NCI-H146 (cell line): ENCODE measurements at places on chromosomes 5 and 9.

DNA sequence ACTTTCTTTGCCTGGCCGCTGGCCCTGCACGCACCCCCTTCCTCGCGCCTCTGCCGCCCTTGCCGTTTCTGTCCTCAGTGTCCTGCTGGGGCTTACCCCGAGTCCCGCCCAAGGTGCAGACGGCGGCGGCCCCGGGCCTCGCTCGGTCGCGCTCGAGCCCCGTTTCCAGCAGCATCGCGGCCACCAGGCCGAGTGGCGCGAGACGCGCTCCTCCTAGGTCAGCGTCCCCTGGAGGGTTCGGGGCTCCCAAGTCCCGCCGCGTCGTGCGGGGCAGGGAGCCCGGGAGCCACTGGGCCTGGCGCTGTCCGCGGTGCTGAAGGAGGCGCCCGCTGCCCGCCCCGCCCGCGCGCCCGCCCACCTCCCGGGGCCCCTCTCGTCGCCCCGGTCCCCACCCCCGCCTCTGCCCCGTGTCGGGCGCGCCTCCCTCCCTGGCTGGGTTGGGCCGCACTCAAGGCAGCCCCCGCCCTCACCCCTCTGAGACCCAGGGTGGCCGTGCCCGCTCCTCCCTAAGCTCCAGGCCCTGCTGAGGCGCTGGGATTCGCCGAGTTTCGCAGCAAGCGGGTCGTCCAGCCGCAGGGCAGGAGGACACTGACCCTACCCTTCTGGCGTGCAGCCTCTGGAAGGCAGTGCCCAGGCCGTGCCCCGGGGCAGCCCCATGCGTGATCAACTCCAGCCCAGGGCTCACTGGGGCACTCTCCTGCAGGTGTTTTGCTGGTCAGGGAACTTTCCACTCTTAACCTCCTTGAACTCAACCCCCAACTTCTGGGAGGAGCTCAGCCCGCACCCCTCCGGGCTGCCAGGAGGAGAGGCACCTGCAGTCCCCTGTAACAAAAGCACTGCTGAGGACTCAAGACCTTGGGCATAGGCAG is at the start of gene LHX3:
LHX3 (minus strand) TSS at position 291 of the 869 bp plus-strand sequence; CDS start at position 175, 116 bp downstream.
- DNase-seq = no peak

DNA sequence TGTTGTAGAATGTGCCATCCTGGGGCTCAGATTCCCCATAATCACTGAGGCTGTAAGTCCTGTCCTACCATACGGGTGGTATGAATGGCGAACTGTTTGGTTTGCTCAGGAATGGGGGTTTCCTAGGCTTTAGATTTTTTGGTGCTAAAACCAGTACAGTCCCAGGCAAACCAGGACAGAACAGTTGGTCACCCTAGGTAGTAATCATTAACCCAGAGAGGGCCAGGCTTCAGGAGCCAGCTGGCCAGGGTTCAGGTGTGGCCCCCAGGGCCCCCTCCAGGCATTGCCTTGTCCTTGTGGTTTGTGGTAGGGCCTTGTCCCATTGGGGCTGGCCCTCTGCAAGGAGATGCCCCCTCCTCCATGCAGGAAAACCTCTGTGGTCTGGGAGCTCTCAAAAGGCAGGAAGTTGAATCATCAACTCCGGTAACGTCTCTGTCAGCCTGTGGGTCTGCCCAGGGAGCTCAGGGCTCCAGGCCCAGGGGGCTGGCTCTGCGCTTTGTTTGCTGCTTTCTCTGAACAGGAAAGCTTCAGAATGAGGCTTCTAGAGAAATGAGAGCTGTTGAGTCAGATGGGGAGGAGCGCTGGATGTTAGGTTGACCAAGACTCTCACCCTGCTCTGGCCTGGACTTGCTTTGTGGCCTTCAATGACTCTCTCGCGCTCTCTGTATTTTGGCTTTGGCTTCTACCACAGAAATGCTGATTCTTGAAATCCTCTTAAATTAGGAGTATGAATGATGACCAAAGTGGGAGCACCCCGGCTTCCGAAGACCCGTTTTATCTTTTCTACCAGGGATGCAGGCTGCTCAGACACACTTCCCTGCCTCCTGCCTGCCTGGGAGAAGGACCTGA is 22.2 kb upstream of the JADE2 start:
- no peak for DNase-seq

DNA sequence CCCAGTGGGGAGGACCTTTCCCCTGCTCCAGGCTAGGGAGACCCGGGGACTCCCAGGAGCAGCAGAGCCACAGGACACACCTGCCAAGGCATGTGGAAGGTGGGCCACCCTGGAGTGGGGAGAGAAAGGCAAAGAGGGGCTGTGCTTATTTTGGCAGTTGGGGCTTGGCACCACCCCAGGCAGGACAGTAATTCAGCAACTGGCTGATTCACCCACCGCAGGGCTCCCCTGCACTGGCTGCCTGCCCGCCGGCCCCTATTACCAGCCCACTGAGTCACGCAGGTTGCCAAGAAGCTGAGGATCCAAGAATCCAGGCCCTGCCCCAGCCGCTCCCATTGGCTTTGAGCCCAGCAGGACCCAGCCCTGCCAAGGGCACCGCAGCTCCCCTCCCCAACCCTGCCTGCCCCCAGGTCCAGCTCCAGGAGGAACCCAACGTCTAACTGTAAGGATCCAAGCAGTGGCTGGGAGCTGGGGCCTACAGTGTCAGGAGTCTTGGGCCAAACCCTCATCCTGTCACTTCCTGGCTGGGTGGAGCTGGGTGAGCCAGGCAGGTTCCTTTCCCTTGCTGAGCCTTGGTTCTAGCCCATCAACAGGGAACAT is 14.2 kb upstream of the RALGDS start:
- DNase-seq = no peak

DNA sequence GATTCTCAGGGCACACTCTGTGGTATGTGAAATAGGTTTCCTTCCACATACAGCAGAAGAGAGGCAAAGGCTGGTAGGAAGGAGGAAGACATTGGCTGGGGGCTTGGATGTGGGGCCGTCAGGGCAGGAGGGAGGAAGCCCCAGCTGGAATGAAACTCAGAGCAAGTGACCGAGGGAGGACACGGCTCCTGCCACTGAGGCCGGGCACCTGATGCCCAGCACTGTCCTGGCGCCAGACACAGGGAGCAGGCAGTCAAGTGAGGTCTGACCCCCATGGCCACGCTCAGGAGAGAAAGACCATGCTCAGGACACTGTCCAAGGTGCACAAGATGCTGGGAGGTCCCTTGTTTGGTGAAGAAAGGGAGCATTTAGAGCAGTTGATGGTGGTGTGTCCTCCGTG is 245.5 kb downstream of the CACNA1B start:
- DNase-seq = no peak

DNA sequence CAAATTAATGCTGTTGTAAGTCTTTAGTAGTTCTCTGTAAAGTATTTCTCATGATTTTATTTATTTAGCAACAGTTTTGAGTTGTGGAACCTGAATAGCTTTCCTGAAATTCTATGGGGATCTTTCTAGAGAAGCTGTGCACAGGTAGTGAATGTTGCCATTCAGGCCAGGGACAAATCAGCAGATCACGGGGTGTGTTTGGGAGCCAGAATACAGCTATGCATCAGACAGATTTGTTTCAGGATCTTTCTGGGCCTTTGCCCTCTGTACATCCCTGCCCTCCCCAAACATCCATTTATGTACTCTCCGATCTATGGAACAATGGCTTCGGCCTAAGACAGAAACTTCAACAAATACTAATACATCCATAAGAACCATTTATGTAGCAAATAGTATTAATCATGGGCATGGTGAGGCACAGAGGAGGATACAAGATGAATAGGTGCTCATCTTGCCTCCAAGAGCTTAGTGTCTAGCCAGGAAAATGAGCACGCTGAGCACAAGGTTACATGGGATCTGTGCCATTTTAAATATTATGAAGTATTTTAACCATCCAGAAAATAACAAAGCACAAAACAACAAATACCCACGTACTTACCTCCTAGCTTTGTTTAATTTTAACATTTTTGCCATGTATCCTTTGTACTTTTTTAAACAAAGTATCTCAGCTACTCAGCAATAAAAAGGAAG is 13.1 kb downstream of the ARHGEF37 start:
- no peak for DNase-seq

GRCh38 chr9:114300153-114300845 is 22.6 kb upstream of the ORM1 start:
- no peak for DNase-seq

DNA sequence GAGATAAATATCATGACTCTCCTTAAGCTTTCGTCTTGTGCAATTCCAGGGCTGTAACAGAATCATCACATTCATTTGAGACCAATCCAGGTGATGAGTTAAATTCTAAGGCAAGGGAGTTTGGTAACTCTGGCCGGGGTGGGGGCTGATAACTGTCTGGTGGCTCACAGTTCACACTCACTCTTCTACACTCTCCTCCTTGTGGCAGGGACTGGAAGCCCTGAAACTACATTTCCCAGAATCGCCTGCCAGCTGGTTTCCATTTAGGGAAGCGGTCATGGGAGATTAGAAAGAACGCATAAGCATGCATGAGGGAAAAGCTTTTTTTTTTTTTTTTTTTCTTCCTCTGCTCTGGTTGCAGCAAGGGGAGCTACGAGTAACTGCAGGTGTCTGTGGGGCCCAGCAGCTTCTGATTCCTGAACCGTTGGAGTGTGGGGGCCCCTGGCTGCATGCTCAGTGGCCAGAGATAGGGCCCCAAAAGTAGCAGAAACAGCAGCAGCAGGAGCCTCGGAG is 154.8 kb upstream of the TBC1D2 start:
- DNase-seq = no peak

DNA sequence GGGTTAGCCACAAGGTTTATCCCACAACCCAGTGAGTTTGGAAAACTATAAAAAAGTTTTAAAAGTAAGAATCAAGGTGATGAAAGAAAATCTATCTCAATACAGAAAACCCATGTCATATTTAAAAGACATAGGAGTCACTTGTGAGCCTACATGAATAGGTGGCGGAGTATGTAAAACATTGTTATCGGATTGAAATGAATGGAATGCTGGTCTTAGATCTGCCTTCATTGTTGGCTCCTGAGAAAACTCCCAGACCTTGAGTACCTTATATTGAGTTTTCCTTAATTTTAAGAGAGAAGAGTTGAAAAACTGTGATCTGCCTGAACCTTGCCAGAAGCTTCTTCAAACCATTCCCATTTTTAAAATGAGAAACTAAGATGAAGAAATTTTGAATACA is 551.1 kb downstream of the EFNA5 start:
- no peak for DNase-seq

DNA sequence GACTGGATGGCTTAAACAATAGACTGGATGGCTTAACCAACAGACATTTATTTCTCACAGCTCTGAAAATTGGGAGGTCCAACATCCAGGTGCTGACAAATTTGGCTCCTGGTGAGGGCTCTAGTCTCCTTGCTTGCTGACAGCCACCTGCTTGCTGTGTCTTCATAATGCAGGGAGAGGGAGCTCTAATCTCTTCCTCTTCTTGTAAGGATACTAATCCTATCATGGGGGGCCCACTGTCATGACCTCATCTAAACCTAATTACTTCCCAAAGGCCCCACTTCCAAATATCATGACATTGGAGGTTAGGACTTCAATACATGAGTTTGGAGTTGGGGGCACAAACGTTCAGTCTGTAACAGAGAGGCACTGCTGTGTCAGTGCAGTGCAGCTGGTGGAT is 26.4 kb downstream of the FOXD1 start:
- no peak for DNase-seq

- peak; percentile 27 for DNase-seq
Observed at GRCh38 chr5:58793888-58794657, 211.2 kb downstream of the RAB3C start.

DNA sequence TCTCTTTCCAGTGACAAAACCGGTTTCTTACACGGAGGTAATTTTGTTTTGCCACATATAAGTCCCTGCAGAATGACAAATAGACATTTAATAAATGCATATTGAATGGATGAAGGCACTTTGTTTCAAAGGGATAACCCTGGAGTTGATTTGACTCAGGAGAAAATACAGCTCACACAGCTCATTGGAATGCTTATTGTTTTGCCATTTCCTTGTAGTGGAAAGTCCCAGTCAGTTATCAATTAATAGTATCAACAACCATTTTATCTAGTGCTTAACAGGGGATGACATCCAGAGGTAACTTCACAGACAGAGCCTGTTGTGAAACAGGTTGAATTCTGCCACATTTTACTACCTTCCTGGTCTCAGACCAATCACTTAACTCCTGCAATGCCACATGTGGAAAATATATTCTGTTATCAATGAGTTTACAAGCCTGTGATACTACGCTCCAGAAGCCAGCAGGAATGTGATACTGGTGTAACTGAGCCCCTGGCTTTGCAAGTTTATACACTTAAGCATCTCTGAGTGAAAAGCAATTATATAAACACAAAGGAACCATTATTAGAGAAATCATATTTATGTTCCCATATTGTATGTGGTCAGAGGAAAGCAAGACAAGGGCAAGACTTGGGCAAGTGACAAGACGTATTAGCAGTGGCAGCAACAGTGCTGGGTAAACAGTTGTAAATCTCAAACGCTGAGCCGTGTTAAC is 123.1 kb upstream of the ANKRD55 start:
- no peak for DNase-seq

DNA sequence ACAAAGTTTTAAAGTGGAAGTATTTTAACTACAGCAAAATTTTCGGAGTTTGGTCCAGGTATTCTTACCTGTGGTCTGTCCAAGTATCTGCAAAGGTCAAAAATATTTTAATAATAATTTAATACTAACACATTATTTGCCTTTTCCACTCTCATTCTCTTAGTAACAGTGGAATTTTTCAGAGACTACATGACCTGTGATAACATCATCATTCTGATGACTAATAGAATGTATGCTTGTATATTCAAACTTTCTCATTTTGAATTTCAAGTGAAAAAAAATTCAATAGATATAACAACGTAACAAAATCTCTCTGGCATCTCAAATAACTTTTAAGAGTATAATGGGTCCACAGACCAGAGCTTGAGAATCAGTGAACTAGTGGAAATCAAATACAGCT is 78.3 kb downstream of the FBXL17 start:
- DNase-seq = no peak

- DNase-seq = no peak
Observed at GRCh38 chr9:28050046-28050445, 476.8 kb upstream of the C9orf72 start.
